ENCODE measurements at places on chromosomes 2 and 18. TPM values are rescaled to one million over a fixed set of nuclear protein-coding genes. Genes with fewer than 3 reads are reported as not detected.
A peak's percentile ranks its signal among the peaks of the same experiment; 100 is the strongest.

- DNase-seq, result no peak
- H3K4me3 ChIP-seq, result no peak overlapping the region
- no peaks in the 10 kb centered on the region for H3K36me3 ChIP-seq
- H3K4me1 ChIP-seq, result no peaks in the 10 kb centered on the region
- H3K27me3 ChIP-seq, result no peaks in the 10 kb centered on the region
Observed at GRCh38 chr2:156625360-156626170, 189.4 kb downstream of the GPD2 start.

GRCh38 chr2:218028189-218028495 lies 25.3 kb upstream of the TNS1 start:
- no peak overlapping the region for H3K27ac ChIP-seq
- no peaks in the 10 kb centered on the region for H3K36me3 ChIP-seq
- peaks cover 2% of the 10 kb centered on the region for H3K27me3 ChIP-seq
- no peak overlapping the region for H3K4me3 ChIP-seq
- no peaks in the 10 kb centered on the region for H3K4me1 ChIP-seq

DNA sequence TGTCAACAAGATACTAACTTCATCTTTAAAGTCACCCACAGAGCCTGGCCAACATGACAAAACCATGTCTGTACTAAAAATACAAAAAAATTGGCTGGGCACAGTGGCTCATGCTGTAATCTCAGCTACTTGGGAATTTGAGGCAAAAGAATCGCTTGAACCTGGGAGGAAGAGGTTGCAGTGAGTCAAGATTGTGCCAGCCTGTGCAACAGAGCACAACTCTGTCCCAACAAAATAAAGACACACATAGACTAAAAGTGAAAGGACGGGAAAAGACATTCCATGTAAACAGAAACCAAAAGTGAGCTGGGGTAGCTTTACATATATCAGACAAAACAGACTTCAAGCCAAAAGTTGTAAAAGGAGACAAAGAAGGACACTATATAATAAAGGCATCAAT lies 34.8 kb downstream of the USP34 start:
- no peaks in the 10 kb centered on the region for H3K27me3 ChIP-seq
- peaks cover 13% of the 10 kb centered on the region for H3K4me1 ChIP-seq
- no peak for DNase-seq
- H3K4me3 ChIP-seq, result no peak overlapping the region

GRCh38 chr18:44458777-44459176 lies 221.9 kb upstream of the SETBP1 start:
- no peaks in the 10 kb centered on the region for H3K4me1 ChIP-seq
- no peak overlapping the region for H3K27ac ChIP-seq
- H3K27me3 ChIP-seq, result no peaks in the 10 kb centered on the region
- no peaks in the 10 kb centered on the region for H3K36me3 ChIP-seq
- H3K4me3 ChIP-seq, result no peak overlapping the region

DNA sequence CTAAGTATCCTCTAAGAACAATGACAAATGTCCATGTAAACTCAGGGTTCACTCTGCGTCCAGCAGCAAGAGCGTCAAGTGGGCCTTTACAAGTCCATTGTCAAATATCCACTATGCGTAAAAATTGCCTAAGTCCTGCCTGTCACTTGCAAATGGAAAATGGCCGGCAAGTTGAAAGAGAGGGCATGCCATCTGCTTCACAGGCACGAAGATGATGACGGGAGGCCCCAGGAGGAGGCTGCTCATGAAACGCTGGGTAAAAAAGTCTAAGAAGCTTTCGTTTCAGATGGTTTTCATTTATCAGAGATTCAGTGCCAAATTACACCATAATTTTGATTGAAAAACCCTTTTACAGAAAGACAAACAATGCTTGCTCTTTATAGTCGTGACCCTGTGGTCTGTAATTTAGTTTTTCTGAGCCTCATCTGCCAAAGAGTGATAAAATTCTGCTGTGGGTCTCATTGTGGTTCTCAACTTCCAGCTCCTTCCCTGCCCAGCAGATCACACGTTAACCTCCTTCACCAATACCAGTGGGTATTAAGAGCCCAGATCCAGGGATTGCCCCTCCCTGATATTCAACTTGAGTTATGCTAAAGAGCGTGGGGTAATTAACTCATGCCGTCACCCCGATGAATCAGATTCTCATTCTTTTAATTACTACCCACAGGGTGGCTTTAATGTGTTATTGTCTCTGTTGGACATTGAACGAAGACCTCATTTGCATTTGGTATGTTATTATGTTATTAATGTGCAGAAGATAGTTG lies 160.2 kb upstream of the ALKAL2 start:
- no peak overlapping the region for H3K4me3 ChIP-seq
- H3K27me3 ChIP-seq, result 0 out of 2 replicates have a peak, but pooled peaks cover 5% of the 10 kb centered on the region
- H3K27ac ChIP-seq, result no peak overlapping the region
- H3K4me1 ChIP-seq, result no peaks in the 10 kb centered on the region
- no peak for DNase-seq

DNA sequence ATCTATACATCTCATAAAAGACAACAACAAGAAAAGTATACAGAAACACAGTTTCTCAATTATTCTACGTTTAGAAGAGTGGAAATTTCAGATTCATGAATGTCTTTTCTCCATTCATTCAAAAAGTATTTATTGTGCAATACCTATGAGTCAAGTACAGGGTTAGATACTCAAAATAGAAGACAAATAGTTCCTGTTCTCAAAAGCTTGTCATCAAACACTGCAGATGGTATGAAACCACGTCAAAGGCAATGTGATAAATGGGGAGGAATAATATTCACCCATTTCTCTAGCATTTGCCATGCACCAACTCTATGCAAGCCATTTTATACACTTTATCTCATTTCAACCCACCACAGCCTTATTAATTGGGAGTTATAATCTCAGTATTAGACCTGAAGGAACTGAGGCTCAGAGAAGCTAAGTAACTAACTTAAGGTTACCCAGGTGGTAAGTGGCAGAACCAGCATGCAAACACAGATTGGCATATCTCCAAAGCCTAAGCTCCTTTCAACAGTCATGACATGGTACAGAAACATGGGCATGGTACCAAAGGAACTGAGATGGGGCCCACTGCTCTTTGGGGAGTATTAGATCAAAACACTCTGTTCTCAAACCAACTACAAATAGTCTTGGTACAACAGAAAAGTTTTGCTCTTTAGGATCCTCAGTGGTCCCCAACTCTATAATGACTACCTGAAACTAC lies 67.2 kb upstream of the NPAS2 start:
- peaks cover 56% of the 10 kb centered on the region for H3K4me1 ChIP-seq
- H3K27me3 ChIP-seq, result no peaks in the 10 kb centered on the region
- no peak overlapping the region for H3K4me3 ChIP-seq
- peak overlapping the region; percentile 86 for H3K27ac ChIP-seq

- no peak overlapping the region for H3K4me3 ChIP-seq
- DNase-seq, result no peak
- no peaks in the 10 kb centered on the region for H3K27me3 ChIP-seq
- H3K36me3 ChIP-seq, result no peaks in the 10 kb centered on the region
- H3K27ac ChIP-seq, result no peak overlapping the region
- H3K4me1 ChIP-seq, result peaks cover 25% of the 10 kb centered on the region
Observed at GRCh38 chr2:39851251-39851650, 72.2 kb upstream of the THUMPD2 start.

DNA sequence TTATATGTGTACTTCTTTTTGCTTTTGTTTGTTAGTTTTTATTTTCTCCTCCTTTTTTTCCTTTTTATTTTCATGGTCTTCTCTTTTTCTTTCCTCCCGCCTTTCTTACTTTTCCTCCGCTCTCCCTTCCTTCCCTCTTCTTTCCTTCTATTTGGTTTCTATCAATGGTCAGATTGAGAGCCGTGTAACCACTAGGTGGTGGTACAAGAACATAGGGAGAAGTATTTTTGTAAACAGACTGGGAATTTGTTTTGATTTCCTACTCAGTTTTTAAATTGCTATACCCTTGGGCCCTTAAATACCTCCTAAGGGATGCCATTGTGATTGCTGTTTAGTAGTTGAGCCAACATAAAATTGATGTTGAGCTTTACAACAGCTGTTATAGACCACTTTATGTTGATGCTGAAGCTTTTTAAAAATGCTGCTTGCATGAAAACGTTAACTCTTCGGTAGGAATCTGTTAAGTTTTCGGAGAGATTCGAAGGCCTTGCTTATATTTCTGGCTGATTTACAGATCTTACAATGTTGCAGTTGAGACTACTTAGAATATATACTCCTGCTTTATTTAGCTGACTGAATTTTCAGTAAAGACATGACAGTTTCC lies 124.2 kb downstream of the UBE2E3 start:
- peaks cover 33% of the 10 kb centered on the region for H3K4me1 ChIP-seq
- no peak overlapping the region for H3K27ac ChIP-seq
- H3K4me3 ChIP-seq, result no peak overlapping the region
- DNase-seq, result peak; percentile 81
- H3K36me3 ChIP-seq, result no peaks in the 10 kb centered on the region
- H3K27me3 ChIP-seq, result no peaks in the 10 kb centered on the region

DNA sequence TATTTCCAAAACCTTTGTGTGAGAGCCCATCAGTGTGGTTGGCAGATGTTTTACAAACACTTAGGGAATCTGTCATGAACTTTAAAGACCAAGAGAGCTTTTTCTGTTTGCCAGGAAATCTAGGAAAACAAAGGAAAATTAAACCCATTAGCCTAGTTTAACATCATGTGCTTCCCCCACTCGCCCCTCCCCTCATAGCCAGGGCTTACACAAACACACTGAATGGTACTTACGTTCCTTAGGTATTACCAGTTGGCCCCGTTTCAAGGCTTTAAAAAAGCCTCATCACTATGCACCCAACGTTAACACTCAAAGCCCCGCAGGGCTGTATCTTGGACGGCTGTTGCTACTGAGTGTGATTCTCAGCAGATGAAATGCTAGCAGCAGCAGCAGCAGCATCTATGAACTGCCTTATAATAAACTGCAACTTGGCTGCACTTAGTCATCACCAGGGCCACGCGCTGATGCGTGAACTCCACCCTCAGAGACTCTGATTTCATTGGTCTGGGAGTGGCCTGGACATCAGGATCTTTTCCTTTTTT lies 20.1 kb upstream of the TTC39C start:
- no peaks in the 10 kb centered on the region for H3K36me3 ChIP-seq
- no peaks in the 10 kb centered on the region for H3K27me3 ChIP-seq

GRCh38 chr18:22346401-22346952 lies 71.2 kb downstream of the CTAGE1 start:
- H3K27ac ChIP-seq, result peak overlapping the region; percentile 62
- no peak overlapping the region for H3K4me3 ChIP-seq
- peak; percentile 73 for DNase-seq
- H3K36me3 ChIP-seq, result no peaks in the 10 kb centered on the region

DNA sequence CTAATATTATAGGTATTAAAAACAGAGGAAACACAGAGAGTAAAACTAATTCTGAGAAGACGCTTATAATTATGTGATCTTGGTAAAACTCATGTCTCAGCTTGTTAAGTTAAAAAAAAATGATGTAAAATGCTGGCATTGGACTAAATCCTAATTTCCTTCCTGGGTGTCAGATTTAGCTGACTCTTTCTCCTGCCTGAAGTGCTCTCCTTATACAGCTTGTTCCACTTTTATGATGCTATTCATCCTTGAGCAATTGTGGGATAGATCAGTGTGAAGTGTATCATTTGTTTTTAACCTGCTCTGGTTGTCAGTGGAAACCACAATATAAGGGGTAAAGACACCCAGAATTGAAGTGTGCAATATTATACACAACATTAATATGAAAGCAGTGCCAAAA lies 84.9 kb downstream of the EFEMP1 start:
- peaks cover 48% of the 10 kb centered on the region for H3K4me1 ChIP-seq
- peak; percentile 10 for DNase-seq
- H3K27ac ChIP-seq, result peak overlapping the region; percentile 79
- no peaks in the 10 kb centered on the region for H3K27me3 ChIP-seq
- no peaks in the 10 kb centered on the region for H3K36me3 ChIP-seq

Gene SSB
- 108 TPM for total RNA-seq

- peaks cover 12% of the 10 kb centered on the region for H3K4me1 ChIP-seq
- H3K27me3 ChIP-seq, result no peaks in the 10 kb centered on the region
- H3K36me3 ChIP-seq, result no peaks in the 10 kb centered on the region
- DNase-seq, result no peak
- H3K27ac ChIP-seq, result no peak overlapping the region
Observed at GRCh38 chr2:234286956-234287355, 209.9 kb downstream of the ARL4C start.

GRCh38 chr18:1412655-1413322 lies 508.1 kb downstream of the ADCYAP1 start:
- no peak overlapping the region for H3K4me3 ChIP-seq
- no peaks in the 10 kb centered on the region for H3K36me3 ChIP-seq
- H3K27ac ChIP-seq, result peak overlapping the region; percentile 71
- H3K4me1 ChIP-seq, result peaks cover 22% of the 10 kb centered on the region
- H3K27me3 ChIP-seq, result no peaks in the 10 kb centered on the region

GRCh38 chr18:48842259-48843061 lies 108.3 kb downstream of the SMAD7 start:
- no peak for DNase-seq
- no peaks in the 10 kb centered on the region for H3K27me3 ChIP-seq
- no peak overlapping the region for H3K4me3 ChIP-seq

DNA sequence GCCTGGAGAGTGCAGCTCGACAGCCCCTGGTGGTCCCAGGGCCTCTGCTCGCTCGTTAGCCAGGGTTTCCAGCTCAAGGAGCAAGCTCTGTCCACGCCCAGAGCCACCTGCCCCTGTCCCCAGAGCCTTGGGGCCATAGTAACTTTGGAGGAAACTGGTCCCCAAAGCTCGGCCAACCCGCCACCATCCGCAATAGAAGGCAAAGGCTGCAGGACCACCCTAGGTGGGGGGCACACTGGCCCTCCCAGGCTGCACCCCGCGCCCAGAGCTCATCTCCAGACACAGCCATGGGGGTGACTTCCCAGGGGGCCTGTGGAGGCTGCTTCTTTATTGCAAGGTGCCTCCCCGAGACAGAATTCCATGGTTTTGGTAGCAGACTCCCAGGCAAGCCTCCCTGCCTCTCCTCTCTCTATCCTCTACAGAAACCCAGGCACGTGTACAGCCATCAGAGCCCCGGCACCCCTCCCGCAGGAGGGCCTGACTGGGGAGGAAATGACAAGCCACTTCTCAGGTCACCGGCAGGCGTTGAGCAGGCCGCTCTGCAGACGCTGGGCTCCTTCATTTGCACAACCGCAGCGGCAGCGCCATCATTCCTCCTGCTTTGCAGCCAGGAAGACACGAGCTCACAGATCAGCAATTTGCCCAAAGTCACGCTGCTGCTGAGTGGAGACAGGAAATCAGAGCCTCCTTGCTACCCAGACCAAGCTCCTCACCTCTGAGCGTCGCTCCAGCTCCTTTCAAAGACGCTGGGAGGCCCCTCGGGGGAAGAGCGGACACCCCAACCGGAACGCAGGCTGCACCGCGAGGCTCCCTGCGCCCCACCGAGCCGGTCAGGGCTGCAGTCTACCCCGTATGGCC lies 80.2 kb downstream of the NDUFA10 start:
- no peaks in the 10 kb centered on the region for H3K27me3 ChIP-seq
- DNase-seq, result no peak
- H3K4me3 ChIP-seq, result no peak overlapping the region
- H3K4me1 ChIP-seq, result no peaks in the 10 kb centered on the region
- no peak overlapping the region for H3K27ac ChIP-seq
